ENCODE measurements at places on chromosomes 7 and 10.

DNA sequence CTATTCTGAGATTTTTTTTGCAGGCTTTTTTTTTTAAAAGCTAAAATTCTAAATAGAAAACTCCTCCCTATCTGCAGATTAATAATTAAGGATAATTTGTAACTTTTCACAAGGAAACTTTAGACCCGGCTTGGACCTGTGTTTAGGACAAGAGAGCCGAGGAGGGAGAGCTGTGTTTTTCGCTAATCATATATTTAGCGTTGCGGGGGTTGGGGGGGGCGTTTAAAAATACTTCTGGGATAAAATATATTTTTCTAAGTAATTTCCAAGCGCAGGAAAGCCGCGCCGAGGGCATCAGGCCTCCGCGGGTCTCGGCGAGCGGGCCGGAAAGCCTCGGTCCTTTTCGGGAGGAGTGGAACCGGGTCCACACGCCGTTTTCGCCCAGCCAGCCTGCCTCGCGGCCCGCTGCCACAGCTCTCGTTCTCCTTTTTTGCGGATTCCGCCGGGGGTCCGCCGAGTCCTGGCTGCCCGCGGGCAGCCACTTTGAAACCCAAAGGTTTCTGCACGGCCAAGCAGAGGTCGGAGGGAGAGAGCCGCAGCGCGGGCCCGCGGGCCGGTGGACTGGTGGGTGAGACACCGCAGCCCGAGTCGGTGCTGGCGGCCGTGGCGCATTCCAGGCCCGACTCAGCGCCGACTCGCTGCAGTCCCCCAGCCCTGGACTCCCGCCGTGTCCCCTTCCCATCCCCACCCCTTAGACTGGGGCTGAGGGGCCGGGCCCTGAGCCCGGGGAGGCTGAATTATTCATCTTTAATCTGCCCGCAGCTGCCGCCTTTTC, 2.3 kb downstream of the PAX2 start:
- no peak for DNase-seq

GRCh38 chr10:10613656-10614244, 403.9 kb upstream of the CELF2 start:
- DNase-seq: no peak

DNA sequence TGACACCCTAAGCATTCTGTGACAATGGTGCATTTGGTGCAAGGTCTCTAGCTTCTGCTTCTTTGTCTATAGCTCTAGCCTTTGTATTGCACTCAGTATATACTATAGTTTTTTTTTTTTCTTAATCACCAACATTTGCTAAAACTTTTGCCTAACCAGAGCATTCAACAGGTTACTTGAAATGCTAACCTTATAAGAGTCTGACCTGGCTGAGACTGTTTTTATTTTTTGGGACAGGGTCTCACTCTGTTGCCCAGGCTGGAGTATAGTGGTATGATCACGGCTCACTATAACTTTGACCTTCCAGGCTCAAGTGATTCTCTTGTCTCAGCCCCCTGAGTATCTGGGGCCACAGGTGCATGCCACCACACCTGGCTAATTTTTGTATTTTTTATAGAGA, 92.4 kb downstream of the ZNF365 start:
- no peak for DNase-seq

DNA sequence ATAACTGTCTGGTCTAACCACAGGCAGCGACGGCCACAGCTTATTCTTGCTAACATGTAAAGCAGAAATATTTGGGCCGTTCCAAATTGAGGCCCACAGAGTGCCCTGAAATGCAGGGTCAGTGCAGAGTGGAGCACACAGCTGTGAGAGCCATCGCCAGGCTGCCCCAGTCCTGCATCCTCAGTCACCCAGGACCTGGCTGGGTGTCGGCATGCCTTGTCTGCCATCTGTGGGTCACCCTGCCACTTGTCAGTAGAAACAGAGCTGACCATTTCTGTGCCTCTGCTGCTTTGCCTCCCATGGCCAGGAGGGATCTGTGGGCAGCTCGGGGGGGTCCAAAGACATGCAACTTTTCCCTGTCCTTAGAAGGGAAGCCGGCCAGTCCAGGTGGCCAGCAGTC, 57.3 kb upstream of the BTBD16 start:
- DNase-seq: no peak

DNA sequence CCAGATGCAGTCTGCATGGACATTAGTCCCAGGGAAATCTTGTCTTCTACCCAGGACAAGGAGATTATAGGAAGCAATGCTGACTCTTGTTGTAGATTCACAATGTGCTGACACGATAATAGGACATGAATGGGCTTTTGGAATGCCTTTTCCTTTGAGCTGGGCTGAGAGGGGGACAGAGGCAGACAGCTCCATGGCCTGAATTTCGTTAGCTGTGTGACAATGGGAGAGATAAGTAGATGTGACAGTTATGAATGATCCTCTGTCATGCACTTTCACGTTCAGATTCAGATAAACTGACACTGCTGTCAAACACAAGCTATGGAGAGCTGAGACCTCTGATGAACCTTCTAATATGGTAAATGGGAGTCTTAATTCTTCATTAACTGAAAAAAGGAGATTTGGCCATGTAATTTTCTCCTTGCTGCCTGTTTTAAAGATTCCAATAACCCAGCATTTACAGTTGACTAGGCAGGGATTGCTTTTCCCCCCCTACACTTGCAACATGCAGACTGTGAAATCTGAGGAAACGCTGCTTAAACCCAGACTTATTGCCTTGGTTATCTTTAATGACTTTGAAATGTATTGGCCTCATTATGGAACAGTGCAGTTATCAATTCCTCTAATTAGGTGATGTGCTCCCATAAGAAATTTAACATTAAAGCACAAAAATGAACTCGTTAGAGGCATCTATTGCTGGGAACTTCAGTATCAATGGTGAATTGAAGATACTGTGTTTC, 669.3 kb downstream of the AUTS2 start:
- no peak for DNase-seq

- no peak for DNase-seq
These were observed 83.5 kb downstream of the SPDYE5 start for GRCh38 chr7:75575488-75576121.

- DNase-seq: no peak
These were observed 92.7 kb upstream of the SAMD8 start for GRCh38 chr10:75018686-75019307.

DNA sequence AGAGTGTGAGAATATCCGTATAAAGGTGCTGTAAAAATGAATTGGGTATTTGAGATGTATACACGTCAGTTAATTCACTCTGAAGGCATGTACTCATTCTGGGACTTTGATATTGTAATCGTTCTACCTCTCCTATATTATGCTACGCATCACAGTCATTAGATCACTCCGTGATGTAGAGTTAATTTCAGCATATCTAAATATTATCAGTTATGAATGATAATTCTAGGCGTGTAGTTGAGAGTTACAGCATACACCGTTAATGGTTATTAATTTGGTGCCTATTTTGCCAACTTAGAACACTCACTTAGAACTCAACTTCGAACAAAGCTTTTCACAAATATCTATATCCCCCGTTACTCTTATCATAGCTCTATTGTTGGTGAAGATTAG, 477 bp upstream of the MCU start:
- DNase-seq: no peak

DNA sequence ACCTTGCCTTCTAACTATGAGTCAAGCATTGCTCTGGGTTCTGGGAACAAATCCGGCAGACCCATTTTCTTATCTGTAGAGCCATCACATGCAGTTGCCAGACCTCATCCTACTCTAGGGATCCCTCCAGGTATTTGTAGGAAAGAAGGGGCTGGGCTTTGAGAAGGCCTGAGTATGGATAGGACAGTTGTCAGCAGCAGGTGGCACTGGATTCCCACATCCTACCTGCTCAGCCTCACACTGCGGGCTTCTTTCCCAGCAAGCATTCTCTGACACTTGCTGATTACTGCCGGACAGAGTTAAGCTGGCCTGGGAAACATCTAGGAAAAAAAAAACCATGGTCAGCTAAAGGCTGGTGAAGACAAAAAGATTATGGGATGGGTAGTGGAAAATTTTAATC, 224.1 kb downstream of the CCSER2 start:
- DNase-seq: no peak

GRCh38 chr10:48317321-48317990, 11.0 kb downstream of the MAPK8 start:
- DNase-seq: no peak

DNA sequence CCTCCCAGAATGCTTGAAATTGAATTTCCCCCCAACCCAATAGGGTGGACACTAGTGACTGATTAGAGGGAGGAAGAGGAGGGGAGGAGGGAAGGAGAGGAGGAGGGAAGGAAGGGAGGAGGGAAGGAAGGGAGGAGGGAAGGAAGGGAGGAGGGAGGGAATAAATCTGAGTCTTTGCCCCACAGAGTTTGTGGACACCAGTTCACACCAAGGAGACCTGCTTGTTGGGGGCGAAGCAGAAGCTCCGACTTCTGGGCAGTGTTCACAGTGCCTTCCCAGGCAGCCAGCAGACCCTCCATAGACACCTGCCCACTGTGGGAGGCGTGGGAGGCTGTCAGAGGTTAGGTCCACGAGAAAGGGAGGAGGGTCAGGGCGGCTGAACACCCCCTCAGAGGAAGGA, 44.8 kb downstream of the PRKAG2 start:
- no peak for DNase-seq
